ENCODE measurements at places on chromosomes 13 and 19.

- no peak for DNase-seq
Measured at GRCh38 chr13:113732176-113732960, 26.7 kb upstream of the TMEM255B start.

- no peak for DNase-seq
Measured at GRCh38 chr13:43240278-43240677, 216.9 kb downstream of the DNAJC15 start.

- DNase-seq: no peak
Measured at GRCh38 chr13:39490136-39490535, 112.9 kb downstream of the LHFPL6 start.

DNA sequence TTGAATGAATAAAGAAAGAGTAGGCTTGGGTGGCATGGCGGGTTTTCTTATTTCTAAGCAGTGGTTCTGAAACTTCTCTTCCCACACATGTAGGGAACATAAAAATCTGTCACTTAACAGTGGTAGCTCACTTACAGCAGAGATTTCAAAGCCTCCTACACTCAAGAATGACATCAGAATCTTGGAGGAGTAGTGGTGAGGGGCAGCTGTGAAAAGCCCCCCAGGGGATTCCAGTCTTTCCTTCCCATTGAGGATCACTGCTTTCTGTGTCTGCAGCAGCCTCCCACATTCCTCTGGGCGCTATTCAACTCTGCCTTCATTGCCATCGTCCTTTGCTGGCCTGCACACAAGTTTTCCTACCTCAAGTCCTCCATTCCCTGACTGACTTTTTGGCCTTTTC lies 8.6 kb upstream of the NEK5 start:
- DNase-seq: no peak

DNA sequence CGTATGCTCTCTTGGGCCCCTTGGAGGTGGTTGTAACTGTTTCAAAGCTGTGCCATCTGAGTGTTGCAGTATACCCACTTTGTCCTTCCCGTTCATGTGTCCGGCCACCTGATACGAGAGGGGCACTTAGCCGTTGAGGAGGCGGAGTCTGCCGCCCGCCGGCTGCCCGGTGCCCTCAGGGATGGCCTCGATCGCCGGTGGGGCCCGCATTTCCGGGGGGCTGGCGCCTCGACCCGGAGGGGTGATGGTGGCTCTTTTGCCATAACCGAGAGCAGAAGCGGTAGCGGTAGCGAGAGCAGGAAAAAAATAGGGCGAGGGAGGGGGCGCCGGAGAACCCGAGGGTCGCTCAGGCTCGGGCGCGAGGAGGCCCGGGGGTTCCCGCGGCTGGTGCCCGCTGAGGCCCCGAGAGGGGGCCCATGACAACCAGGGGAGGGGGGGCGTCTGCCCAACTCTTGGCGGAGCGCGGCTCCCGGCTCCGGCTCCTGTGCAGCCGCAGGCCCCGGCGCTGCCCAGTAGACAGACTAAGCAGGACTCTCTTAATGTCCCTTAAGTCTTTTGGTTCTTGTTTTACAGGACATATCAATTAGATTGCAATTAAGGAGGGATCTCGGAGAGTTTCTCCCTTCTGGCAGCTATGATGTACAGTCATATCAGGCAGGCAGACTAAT lies 342.7 kb upstream of the SGCG start:
- DNase-seq: no peak
